ENCODE measurements at places on chromosomes 6 and 20. TPM values are rescaled to one million over a fixed set of nuclear protein-coding genes. Genes with fewer than 3 reads are reported as not detected.

The SH3BGRL2 gene
- total RNA-seq, result 9.7 TPM

The CRISP2 gene
- not detected for total RNA-seq

The AK9 gene
- total RNA-seq, result 1.8 TPM

The OGFRL1 gene
- total RNA-seq, result 14.4 TPM

The KIFC1 gene
- total RNA-seq, result 33.9 TPM

The PRR18 gene
- not detected for total RNA-seq

GRCh38 chr6:2760882-2761842 lies 4.0 kb upstream of the WRNIP1 start:
- no peaks in the 10 kb centered on the region for H3K27me3 ChIP-seq
- no peak overlapping the region for H3K27ac ChIP-seq
- peaks cover 10% of the 10 kb centered on the region for H3K4me1 ChIP-seq
- H3K36me3 ChIP-seq, result no peaks in the 10 kb centered on the region
- no peak overlapping the region for H3K4me3 ChIP-seq

DNA sequence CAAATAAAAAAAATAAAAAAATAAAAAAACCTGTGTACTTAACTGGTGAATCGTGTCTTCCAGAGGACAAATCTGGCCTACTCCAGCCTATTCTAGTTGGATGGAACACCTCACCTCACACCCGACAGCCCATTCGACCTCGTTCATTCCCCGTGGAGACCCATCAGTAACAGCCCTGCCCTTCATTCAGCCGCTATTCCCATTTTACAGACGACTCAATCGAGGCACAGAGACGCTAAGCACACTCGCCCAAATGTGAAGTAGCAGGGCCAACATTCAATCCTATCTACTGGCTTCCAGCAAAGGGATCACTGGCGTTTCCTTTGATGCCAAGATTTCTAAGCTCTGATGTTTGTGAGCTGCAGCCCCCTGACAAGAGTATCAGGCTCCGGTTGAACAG lies 1.8 kb upstream of the NTSR1 start:
- DNase-seq, result no peak
- peaks cover 15% of the 10 kb centered on the region for H3K4me1 ChIP-seq
- H3K27me3 ChIP-seq, result peaks cover 28% of the 10 kb centered on the region
- H3K4me3 ChIP-seq, result no peak overlapping the region
- no peak overlapping the region for H3K27ac ChIP-seq

DNA sequence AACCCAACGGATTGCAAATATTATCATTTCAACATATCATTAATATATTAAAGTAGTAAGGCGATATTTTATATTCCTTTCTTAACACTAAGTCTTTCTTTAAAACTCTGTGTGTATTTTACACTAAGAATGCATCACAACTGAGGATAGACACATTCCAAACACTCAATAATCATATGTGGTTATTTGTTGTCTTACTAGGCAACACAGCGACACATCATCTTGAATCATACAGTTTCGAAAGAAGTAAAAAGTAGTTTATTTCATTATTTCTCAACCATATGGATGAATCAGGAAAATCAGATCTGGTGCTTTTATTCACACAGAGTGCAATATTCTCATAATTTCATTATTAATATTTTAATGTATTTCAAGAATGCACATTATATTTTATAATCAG lies 662.4 kb downstream of the EPHA7 start:
- H3K4me3 ChIP-seq, result no peak overlapping the region
- H3K27me3 ChIP-seq, result no peaks in the 10 kb centered on the region
- no peaks in the 10 kb centered on the region for H3K4me1 ChIP-seq
- no peak overlapping the region for H3K27ac ChIP-seq

- no peaks in the 10 kb centered on the region for H3K36me3 ChIP-seq
- H3K4me3 ChIP-seq, result no peak overlapping the region
- no peaks in the 10 kb centered on the region for H3K4me1 ChIP-seq
- H3K27ac ChIP-seq, result no peak overlapping the region
- DNase-seq, result no peak
- no peaks in the 10 kb centered on the region for H3K27me3 ChIP-seq
Measured at GRCh38 chr20:7262803-7263202, 495.3 kb downstream of the BMP2 start.

DNA sequence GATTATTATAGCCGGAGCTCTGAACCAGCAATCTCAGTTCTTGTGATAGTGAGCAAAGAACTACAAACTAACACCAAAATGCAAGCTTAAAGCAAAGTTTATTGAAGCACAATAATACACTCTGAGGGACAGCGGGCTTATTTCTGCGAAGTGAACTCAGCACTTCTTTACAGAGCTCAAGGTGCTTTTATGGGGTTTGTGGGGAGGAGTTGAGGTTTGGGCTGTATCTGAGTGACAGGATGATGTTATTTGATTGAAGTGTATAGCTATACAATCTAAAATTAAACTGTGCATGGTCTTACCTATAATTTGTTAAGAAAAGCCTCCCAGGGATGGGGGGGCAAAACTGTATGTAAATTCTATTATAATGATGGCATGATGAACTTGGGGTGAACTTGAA lies 1.0 kb upstream of the HFE start:
- H3K27me3 ChIP-seq, result no peaks in the 10 kb centered on the region
- no peak for DNase-seq
- no peak overlapping the region for H3K4me3 ChIP-seq
- H3K36me3 ChIP-seq, result no peaks in the 10 kb centered on the region
- peaks cover 5% of the 10 kb centered on the region for H3K4me1 ChIP-seq
- no peak overlapping the region for H3K27ac ChIP-seq

DNA sequence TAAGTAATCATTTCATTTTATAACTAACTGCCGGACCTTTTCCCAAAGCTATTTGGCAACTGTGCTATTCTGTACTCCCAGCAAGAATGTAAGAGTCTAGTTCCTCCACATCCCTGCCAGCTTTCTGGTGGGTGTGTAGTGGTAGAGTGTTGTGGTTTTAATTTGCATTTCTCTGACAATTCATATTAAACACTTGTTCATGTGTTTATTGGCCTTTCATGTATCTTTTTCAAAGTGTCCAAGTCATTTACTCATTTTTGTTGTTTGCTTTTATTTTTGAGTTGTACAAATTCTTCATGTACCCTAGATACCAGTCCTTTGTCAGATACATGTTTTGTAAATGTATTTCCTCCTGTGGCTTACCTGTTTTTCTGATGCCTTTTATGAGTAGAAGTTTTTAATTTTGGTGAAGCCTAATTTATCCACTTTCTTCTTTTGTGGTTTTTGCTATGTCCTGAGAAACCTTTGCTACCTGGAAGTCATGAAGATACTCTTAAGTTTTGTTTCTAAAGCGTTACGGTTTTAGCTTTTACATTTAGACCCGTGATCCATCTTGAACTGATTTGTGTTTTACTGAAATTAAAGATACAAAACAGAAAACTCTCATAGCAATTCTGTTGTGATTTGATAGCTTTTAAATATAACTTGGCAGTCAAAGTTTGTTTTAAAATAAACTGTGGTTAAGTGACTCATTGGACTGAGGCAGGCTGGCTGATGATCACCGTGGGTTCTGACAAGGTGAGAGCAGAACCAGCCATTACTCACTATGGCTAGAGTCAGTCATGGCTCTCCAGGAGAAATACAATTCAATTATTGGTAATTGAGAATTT lies 8.0 kb downstream of the MYLIP start:
- H3K4me3 ChIP-seq, result no peak overlapping the region
- peaks cover 7% of the 10 kb centered on the region for H3K36me3 ChIP-seq
- DNase-seq, result peak; percentile 92
- H3K27ac ChIP-seq, result no peak overlapping the region
- peaks cover 3% of the 10 kb centered on the region for H3K4me1 ChIP-seq

- no peaks in the 10 kb centered on the region for H3K36me3 ChIP-seq
- DNase-seq, result no peak
- no peak overlapping the region for H3K27ac ChIP-seq
- H3K27me3 ChIP-seq, result no peaks in the 10 kb centered on the region
Measured at GRCh38 chr6:103027271-103027931, 1633.9 kb downstream of the GRIK2 start.

GRCh38 chr6:34736823-34737222 lies 20.5 kb upstream of the SNRPC start:
- H3K36me3 ChIP-seq, result no peaks in the 10 kb centered on the region
- no peak overlapping the region for H3K27ac ChIP-seq
- no peaks in the 10 kb centered on the region for H3K4me1 ChIP-seq
- DNase-seq, result no peak
- no peaks in the 10 kb centered on the region for H3K27me3 ChIP-seq
- H3K4me3 ChIP-seq, result no peak overlapping the region

DNA sequence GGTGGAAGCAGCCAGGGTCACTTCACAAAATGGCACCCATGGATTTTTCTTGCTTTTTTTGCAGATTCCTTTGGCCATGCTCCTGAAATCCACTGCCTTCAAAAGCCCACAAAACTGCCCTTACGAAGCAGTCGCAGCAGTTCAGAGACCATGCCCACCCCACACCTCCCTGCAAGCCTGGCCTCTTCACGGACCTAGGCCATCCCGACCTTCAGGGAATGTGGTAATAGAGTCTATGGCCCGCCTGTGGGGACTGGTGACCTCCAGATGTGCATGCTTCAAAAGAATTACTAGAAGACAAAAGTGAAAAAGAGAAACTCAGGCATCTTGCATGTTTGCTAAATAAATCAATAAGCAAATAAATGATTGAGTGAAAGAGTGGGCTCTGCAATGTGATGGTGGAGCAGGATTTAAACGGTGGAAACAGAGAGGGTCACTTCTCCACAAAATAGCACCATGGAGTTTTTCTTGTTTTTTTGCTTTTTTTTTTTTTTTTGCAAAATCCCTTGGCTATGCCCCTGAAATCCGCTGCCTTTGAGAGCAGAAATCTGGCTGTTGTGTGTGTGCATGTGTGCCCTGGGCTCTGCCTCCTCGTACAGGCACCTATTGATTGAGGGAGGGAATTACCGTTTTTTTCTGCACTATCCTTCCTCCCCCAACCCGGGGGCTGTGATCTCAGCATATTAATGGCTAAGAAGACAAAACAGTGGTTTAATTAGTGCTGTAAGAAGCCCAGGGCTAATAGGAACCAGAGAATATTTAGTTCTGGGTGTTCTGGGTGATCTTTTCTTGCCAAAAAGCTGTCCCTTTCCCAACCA lies 107.4 kb downstream of the PXDC1 start:
- H3K27me3 ChIP-seq, result peaks cover 32% of the 10 kb centered on the region
- no peak for DNase-seq
- H3K4me1 ChIP-seq, result no peaks in the 10 kb centered on the region
- H3K4me3 ChIP-seq, result no peak overlapping the region
- H3K36me3 ChIP-seq, result no peaks in the 10 kb centered on the region

- no peak overlapping the region for H3K27ac ChIP-seq
- no peaks in the 10 kb centered on the region for H3K4me1 ChIP-seq
- H3K4me3 ChIP-seq, result no peak overlapping the region
Measured at GRCh38 chr6:65170273-65170672, 536.8 kb downstream of the EYS start.

DNA sequence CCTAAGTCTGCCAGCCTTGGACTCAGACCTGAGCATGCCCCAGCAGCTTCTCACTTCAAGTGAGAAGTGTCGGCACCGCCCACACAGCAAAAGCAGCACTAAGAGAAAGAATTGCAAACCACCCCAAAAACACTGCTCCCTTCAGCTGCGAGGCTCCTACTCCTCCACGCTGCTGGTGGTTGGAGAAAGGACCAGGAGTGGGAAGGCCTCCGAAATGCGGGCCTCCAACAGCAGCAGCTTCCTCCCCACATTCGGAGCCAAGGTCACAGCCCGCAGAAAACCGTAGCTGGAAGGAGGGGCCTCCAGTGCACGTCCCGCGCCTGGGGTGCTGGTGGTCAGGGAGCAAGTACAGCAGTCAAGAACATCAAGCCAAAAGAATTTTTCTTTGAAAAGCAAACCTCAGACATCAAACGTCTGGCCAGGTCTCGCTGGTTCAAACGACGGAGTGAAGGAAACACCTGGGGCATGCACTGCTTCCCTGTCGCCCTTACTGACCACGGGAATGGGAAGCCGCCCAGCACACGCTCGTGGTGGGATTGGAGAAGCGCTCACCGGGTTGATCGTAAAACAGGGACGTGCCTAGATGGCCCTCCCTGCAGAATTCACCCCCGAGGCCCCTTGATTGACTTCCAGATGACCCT lies 185.6 kb upstream of the CST7 start:
- H3K4me3 ChIP-seq, result no peak overlapping the region
- H3K27me3 ChIP-seq, result peaks cover 17% of the 10 kb centered on the region
- DNase-seq, result no peak
- no peaks in the 10 kb centered on the region for H3K36me3 ChIP-seq
- H3K4me1 ChIP-seq, result no peaks in the 10 kb centered on the region
